M059J (cell line): ENCODE measurements at places on chromosomes 5 and 9. TPM values are rescaled to one million over a fixed set of nuclear protein-coding genes. Genes with fewer than 3 reads are reported as not detected.

Gene MELK
- total RNA-seq = 121 and 124 TPM in 2 replicates

Gene DRD1
- total RNA-seq = 0.12 and 0.57 TPM in 2 replicates

Gene DNAI1
- total RNA-seq = not detected in 2 replicates

Gene RNF183
- total RNA-seq = not detected in 2 replicates

Gene CAVIN4
- 0.37 and 0.59 TPM in 2 replicates for total RNA-seq

Gene KIAA0825
- total RNA-seq = 0.32 and 0.49 TPM in 2 replicates

Gene PAEP
- not detected in 2 replicates for total RNA-seq

Gene PRR16
- total RNA-seq = 16.5 and 20.8 TPM in 2 replicates

Gene FAM78A
- 0.49 and 0.71 TPM in 2 replicates for total RNA-seq

Gene SLC34A3
- total RNA-seq = 0.10 TPM in 1 of 2 replicates, not detected in the other

Gene GRXCR2
- total RNA-seq = not detected in 2 replicates

Gene PCDHA10
- not detected in 2 replicates for total RNA-seq

Gene BRD8
- 24.3 and 38.8 TPM in 2 replicates for total RNA-seq

Gene GPR151
- not detected in 2 replicates for total RNA-seq

Gene DAPK1
- 21.7 and 40.0 TPM in 2 replicates for total RNA-seq

Gene CTSV
- total RNA-seq = 3.6 and 11.2 TPM in 2 replicates

Gene DOCK8
- 0.49 and 1.4 TPM in 2 replicates for total RNA-seq

Gene FCN2
- total RNA-seq = not detected in 2 replicates

Gene RBM22
- 38.8 and 39.3 TPM in 2 replicates for total RNA-seq

Gene NRARP
- not detected in 2 replicates for total RNA-seq

Gene ALDOB
- total RNA-seq = not detected in 2 replicates

Gene GDA
- total RNA-seq = 0.49 and 0.66 TPM in 2 replicates

Gene PDGFRB
- 23.5 and 44.4 TPM in 2 replicates for total RNA-seq

Gene ARHGEF28
- 7.1 and 12.0 TPM in 2 replicates for total RNA-seq

Gene C5orf58
- total RNA-seq = not detected in 2 replicates

Gene PCDHGA1
- total RNA-seq = 0.71 and 0.89 TPM in 2 replicates

Gene TTC23L
- total RNA-seq = not detected in 2 replicates
